Mammary epithelial cell (primary cell): ENCODE measurements at places on chromosomes 7 and 10. TPM values are rescaled to one million over a fixed set of nuclear protein-coding genes. Genes with fewer than 3 reads are reported as not detected.

Gene OR2A5
- total RNA-seq, result not detected in 2 replicates

Gene PNLIPRP2
- total RNA-seq, result not detected in 2 replicates

Gene RAMP3
- not detected in 2 replicates for total RNA-seq

Gene PPP1R9A
- total RNA-seq, result 0.29 TPM in 1 of 2 replicates, not detected in the other

Gene IQUB
- 0.26 and 0.27 TPM in 2 replicates for total RNA-seq

Gene HERPUD2
- 42.2 TPM for total RNA-seq

Gene TAS2R5
- total RNA-seq, result 3.5 TPM

DNA sequence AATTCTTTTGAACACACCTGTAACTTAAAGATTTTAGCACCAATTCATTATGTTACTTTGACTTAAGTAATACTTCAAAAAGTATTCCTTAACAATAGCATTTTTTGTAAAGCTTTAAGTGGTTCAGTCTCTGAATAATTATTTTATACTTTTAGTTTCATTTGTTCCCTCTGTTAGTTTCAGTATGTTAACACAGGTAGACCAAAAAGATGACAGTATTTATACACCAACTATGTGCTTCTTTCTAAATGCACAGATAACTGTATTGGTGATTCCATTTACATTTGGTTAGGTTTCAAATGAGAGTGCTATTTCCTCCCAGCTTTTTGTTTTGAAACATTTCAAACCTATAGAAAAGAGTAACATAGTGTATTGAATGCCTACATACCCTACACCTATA is 14.0 kb downstream of the RALA start:
- DNase-seq, result no peak

- DNase-seq, result no peak
Measured at GRCh38 chr10:28363376-28363775, 60.5 kb upstream of the MPP7 start.

GRCh38 chr10:93434991-93435491 is 47.1 kb downstream of the MYOF start:
- DNase-seq, result no peak

GRCh38 chr10:71572962-71573361 is 146.6 kb downstream of the C10orf105 start:
- no peak for DNase-seq

- no peak for DNase-seq
Measured at GRCh38 chr7:128194533-128195282, 46.4 kb upstream of the LEP start.

GRCh38 chr7:115008465-115009114 is 86.7 kb downstream of the MDFIC start:
- DNase-seq, result no peak

GRCh38 chr10:100505164-100505563 is 14.5 kb downstream of the SEC31B start:
- DNase-seq, result no peak

DNA sequence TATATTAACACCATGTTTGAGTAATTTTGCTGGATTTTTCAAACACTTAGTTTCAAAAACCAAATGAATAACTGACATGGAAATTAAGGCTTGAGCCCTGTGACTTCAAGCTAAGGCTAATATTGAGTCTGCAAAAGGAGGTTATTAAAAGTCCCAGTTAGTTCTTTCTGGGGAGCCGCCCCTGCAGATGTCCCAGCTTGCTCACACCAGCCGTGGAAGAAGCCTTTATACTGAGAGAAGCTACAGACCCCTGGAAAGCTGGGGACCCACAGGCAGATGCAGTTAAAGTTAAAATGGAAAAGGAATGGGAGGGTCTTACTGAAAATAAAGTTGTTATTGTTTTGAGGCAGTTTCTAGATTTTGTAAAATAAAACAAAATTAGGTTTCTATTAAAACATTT is 18.5 kb upstream of the ZNF680 start:
- DNase-seq, result no peak

- DNase-seq, result no peak
Measured at GRCh38 chr10:63627396-63627795, 106.2 kb downstream of the REEP3 start.

- peak; percentile 71 for DNase-seq
Measured at GRCh38 chr7:29569648-29570047, 6.0 kb downstream of the PRR15 start.

GRCh38 chr10:131186547-131187253 is 124.8 kb downstream of the TCERG1L start:
- DNase-seq, result no peak
